ENCODE measurements at places on chromosomes 1 and 21. TPM values are rescaled to one million over a fixed set of nuclear protein-coding genes. Genes with fewer than 3 reads are reported as not detected.

GRCh38 chr1:75625795-75626194 lies 14.9 kb upstream of the SLC44A5 start:
- H3K4me1 ChIP-seq: no peaks in the 10 kb centered on the region
- no peak for DNase-seq

DNA sequence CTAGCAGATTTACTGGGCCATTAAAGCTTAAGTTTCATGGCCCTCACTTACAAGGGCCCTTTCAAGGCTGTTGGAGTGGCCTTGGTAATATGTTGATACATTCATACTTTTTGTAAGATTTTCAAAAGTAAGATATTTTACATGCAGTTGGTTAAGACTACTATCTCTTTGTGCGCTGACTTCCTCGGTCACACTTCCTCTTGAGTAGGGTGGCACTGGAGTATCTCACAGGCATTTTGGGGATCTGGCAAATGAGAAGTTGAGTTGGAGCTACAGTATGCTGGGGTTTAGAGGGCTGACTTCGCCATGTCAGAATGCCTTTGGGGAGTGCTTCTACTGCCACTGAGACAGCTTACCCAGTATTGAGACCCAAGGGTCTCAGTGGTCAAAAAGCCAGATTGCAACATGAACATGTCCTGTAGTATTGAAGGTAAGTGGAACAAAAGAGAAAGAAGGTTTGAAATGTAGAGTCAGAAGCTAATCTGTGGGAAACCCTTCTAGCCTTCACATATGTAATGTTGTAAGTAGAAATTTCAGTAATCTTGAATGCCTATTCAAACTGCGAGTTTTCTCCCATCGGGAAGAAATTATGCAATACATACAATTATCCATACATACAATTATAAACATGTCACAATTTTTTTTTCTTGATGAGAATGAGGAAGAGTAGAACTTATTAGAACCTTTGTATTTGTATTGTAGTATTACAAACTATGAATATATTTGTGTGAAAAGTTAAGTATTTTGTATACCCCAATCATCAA lies 32.3 kb upstream of the RALGPS2 start:
- DNase-seq: no peak
- H3K4me1 ChIP-seq: no peaks in the 10 kb centered on the region
- no peak overlapping the region for H3K4me3 ChIP-seq
- no peaks in the 10 kb centered on the region for H3K36me3 ChIP-seq

DNA sequence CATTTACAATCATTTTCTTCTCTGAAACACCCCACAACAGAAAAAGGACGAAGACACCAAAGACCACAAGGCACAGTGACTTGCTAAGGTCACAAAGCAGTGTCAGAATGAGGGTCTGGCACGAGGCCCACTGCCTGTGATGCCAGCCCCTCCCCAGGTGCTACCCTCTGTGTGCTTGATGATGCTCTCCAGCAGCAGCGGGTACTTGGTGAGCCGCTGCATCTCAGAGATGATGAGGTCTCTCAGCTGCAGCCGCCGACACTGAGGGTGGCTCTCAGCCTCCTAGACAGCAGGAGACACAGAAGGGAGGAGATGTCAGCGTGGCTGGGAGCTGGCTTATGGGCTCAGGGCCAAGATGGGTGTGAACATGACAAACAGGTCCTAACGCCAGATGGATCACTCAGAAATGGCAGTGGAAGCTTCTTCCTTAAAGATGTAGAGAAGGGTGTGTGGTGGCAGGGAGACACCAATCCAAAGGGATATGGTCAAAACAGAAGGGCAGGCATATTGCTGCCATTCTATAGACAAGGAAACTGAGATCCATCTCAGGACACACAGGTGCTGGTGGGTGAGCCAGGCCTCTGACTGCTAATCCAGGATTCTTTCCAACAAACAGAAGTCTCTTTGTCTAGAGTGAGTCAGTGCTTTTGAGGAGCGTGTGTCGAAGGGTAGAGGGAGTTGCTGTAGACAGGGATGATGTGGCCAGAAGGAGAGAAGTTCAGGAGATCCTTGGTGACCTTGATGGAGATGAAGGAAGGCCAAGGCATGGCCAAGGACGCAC lies 25.6 kb downstream of the LRRC71 start:
- no peaks in the 10 kb centered on the region for H3K27me3 ChIP-seq
- peaks cover 61% of the 10 kb centered on the region for H3K36me3 ChIP-seq
- H3K4me3 ChIP-seq: no peak overlapping the region
- H3K27ac ChIP-seq: no peak overlapping the region

The CDC20 gene
- total RNA-seq: 224 TPM

DNA sequence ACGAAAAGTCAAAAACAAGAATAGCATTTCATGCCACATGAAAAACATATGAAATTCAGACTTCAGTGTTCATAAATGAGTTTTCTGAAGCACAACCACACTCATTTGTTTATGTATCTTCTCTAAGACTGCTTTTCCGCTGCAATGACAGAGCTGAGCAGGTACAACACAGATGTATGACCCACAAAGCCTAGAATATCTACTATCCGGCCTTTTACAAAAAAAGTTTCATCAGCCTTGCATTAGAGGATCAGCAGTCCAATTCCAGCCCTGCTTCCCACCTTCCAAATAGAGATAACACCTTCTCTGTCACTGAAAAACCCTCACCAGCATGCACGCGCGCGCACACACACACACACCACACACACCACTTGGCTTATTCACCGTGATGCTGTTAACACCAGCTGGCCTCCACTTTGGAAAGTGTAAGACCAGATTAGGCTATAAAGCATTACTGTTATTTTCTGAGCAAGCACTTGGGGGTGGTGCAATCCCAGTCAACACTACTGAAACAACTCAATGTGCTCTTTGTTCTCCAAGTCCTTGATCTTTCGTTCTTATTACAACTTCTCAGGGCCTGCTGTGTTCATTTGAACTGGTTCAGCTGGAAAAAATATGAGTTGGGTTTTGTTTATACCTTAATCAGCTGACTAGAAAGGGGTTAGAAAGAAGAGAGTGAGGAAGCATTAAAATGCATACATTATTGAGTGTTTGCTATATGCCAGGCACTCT lies 90.0 kb downstream of the GLUL start:
- DNase-seq: peak; percentile 53
- H3K4me3 ChIP-seq: no peak overlapping the region
- H3K36me3 ChIP-seq: no peaks in the 10 kb centered on the region
- H3K4me1 ChIP-seq: peaks cover 61% of the 10 kb centered on the region
- H3K27me3 ChIP-seq: no peaks in the 10 kb centered on the region
- peak overlapping the region; percentile 95 for H3K27ac ChIP-seq
